ENCODE measurements at places on chromosomes 6 and 20.

GRCh38 chr6:113776998-113777397, 80.1 kb upstream of the MARCKS start:
- DNase-seq = no peak

- DNase-seq = no peak
These were observed 108.0 kb downstream of the LAMA2 start for GRCh38 chr6:128990915-128991314.

DNA sequence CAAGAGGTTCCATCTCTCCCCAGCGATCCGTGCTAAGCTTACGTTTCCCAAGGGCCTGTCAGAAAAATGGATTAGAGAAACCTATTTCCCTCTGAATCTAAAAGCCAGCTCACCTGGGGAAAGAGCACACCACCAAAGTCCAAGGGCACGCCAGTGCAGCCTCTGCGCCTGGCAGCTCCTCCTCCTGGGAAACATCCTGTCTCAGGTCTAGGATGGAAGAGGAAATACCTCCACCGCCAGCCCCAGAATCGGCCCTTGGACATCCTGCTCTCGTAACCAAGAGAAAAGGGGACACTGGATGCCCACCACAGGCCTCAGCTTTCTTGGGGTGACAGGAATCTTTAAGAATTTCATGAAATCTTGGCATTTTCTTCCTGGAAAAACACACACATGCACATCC, 18.7 kb downstream of the RAMACL start:
- no peak for DNase-seq

DNA sequence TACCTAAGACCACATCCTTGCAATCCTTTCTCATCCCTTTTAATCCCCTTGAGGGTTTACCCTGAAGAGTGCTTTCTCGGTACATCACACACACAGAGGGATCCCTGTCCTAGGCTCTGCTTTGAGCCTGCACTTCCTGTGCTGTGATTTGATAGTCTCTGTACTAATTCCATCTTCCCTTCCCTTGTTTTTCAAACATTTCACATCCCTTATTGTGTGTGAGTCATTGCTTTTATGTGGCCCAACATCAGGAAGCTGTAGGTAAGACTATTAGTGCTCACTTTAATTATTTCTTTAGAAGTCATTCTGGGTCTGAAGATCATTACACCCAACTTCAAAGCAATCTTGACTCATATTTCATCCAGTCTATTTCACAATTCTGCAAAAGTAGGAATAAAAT, 57.2 kb upstream of the ANKEF1 start:
- DNase-seq = no peak

DNA sequence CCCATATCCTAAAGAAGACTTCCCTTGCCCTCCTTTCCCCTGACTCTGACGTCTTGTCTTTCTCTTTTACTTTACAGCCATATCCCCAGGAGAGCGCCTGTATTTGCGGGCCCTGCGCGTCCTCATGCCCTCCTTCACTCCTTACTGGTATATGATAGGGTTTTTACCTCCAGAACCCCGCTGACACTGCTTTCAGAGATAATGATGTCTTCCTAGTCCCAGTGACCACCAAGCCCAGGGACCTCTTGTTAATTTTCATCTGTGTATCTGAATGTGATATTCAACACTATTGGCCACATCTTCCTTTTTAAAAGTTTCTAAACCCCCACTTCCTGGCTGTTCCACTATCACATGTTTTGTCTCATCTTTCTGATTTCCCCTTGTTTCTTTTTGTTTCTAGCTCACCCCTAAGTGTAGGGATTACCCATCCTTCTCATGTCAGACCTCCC, 102.0 kb downstream of the HIVEP1 start:
- DNase-seq = no peak

Measured in stimulated activated CD8-positive, alpha-beta memory T cell treated with anti-CD3 and anti-CD28 coated beads, Interleukin-12 subunit alpha, Interleukin-12 subunit beta, amount 100 ng/mL, for 1 hour (primary cell).